Esophagus squamous epithelium (tissue), 5 donors: ENCODE measurements at places on chromosomes 13 and 19.

GRCh38 chr13:47249266-47249665, 352.4 kb upstream of the HTR2A start:
- DNase-seq, result no peak

DNA sequence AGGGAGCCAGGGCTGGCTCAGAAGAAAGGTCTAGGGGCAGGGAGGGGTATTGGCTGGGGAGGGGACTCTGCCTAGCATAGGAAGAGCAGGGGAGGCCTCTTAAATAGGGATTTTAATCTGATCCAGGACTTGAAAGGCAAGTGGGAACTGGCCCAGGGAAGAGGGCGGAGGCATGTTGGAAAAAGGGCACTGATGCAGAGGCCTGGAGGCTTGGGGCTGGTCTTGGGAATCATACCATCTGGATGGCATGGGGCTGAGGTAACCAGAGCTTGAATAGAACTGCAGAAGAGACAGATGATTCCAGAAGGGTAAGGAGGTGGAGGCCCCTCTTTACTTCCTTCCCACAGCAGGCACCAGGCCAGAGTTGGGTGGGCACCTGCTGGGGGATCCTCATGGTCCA, 29.1 kb downstream of the CERS4 start:
- no peak for DNase-seq

- DNase-seq, result no peak
Observed at GRCh38 chr19:8105471-8105870, 43.9 kb downstream of the FBN3 start.

DNA sequence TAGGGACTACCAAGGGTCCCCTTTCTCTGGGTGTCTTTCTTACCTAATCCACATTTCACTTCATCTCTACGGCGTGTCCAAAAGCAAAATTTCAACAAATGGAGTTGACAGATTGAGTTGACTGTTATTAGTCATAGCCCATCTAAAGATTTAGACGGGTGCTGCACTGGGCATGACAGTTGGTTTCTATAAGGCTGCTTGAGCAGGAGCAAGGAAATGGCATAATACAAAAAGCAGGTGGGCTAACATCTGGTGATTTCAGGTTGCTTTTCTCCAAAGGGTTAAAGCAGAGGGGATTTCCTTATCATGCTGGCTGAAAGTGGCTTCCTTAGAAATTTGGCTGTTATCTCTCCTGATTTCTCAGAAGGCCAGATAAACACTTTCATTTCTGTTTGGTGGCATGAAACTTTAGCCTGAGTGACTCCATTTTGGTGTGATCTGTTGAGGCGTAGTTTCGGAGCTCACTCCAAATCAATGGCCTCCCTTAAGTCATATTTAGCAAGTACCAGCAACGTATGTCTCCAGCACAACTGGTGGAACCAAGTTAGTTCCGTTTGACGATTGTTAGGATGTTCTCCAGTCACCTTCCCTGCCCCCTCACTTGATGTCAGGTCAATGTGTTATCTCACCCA, 440.4 kb downstream of the FGF9 start:
- no peak for DNase-seq

GRCh38 chr13:37640499-37640898, 41.9 kb upstream of the POSTN start:
- no peak for DNase-seq

DNA sequence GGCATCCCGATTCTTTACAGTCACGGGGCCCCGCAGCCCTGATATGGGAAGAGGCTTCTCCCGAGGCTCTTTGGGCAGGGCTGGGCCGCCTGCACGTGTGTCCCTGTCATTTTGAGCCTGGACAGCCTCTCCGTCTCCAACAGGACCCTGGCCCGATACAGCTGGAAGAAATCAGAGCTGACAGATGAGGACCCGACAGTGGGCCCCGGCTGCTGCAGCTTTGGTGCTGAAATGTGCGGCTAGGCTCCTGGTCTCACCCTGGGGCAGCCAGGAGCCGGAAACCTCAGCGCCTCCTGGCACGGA, 3.2 kb downstream of the PIAS4 start:
- no peak for DNase-seq

DNA sequence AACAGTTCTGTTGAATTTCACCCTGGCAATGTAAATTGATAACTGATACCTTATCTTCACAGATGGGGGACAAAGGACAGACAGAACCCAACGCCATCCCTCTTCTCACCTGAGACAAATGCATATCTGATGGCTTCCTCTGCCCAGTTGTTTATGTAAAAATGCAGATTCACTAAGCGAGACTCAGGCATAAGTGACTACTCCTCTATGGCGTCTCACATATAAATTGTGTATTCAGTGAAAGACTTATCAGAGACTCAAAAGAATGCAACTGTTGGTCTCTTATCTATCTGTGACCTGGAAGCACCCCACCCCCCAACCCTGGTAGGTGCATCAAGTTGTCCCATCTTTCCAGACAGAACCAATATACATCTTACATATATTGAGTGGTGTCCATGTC, 13.3 kb upstream of the CALM3 start:
- DNase-seq, result no peak

DNA sequence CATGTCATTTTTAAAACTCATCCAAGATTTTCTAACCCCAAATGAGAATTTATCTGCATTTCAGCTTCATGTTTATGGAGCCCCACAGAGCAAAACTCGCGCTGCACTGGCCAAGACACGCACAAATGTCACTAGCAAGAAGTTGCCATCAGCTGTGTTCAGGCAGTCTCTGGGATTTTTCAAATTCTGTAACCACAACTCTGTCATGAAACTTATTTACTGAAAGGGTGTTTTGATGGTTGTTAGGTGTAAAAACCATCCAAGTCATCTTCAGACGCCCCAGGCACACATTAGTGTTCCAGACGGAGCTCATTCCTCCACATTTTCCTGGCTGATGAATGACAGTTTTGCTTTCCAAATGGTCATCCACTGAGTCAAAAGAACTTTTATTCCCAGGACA, 63.4 kb downstream of the SLC7A1 start:
- DNase-seq, result no peak

DNA sequence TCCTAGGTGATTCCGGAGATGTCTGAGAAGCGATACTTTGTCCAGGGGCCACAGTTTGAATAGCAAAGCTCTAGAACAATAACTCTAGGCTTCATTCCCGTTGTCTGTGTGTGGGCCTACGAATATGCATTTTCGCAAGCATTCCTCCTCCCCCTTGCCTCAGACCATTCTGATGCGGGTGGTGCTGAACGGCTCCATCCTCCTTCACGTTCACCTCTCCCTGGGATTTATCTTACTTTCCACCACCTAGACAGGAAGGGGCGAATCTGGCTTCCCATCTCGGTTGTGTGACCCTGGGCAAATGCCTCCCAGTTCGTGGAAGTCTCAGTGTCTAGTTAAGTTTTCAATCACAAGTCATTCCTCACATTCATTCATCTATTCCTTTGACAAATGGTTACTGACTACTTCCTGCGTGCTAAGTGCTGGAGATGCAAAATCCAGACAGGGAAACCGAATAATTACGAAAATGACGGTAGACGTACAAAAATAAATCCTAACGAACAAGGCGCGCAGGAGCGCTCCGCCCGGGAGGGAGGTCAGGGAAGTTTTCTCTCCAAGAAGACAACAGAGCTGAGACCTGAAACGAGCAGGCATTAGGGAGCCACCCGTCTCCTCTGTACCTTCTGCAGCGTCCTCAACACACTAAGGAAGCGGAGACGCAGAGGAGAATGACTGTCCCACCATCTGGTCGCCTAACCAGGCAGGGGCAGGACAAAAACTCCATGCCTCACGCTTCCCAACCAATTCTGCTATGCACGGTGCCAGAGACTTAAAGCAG, 1.3 kb upstream of the CNOT3 start:
- DNase-seq, result no peak

- no peak for DNase-seq
Observed at GRCh38 chr13:114226699-114227323, 7.9 kb upstream of the CDC16 start.

DNA sequence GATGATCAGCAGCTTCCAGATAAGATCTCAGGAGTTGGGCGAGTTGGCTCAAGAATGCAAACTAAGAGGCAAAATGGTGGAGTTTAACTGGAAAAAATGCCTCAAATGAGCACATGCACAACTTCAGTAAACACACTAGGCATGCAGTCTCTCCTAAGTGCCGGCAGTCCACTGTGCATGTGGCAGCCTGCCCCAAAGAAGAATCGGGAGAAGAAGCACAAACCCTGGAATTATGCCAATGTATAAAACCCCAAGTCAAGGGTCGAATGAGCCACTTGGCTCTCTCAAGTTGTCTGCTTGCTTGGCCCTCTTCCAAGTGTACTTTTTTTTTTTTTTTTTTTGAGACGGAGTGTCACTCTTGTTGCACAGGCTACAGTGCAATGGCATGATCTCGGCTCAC, 53.3 kb upstream of the SLITRK1 start:
- DNase-seq, result no peak

- DNase-seq, result no peak
Observed at GRCh38 chr13:46176756-46177155, 5.2 kb downstream of the LCP1 start.

- no peak for DNase-seq
Observed at GRCh38 chr13:52399708-52400107, 6.3 kb downstream of the THSD1 start.

DNA sequence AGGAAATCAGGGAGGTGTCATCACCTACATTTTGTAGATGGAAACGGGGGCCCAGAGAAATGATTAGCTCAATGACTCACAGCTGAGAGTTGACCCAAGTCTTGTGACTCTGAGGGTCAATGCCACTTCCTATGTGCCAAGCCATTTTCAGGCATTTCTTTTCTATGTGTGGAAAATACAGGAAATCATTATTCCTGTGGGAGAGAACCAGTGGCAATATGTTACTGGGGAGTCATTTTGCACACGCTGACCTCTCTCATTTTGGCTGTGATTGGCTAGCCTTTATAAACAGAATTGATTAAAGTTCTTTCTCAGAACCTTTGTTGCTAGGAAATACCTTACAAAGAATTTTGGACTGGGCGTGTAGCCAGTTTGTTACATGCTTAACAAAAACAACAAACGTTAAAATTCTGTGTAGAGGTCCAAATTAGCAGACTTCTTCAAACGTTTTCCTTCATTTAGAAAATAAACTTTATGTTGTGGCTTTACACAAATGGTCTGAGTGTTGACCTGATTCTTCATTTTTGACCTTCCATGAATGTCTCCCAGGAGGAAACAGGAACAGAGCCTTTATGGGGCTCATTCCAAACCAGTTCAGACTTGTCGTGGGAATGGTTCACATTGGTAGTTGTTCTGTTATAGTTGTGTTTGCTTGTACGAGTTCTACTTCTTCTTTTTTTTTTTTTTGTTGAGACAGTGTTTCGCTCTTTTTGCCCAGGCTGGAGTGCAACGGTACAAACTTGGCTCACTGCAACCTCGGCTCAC, 11.4 kb downstream of the PCCA start:
- no peak for DNase-seq

- no peak for DNase-seq
Observed at GRCh38 chr19:4054441-4055208, 12.1 kb downstream of the ZBTB7A start.

DNA sequence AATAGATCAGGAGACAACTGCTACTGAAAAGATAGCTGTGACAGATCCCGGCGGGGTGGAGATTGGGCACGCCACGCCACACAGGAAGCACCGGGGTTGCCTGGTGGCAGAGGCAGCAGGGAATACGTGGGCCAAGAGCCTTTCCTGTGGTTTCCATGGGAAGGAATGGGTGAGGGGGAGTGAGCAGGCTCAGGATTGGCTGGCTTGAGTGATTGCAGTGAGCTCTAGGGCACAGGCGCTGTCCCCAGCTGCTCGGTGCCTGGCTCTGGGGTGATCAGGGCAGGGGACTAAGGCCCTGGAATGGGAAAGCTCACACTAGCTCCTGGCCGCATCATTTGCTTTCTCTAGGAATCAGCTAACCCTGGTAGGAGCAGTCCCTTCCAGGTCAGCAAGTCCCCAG, 166.1 kb downstream of the USP12 start:
- no peak for DNase-seq

GRCh38 chr13:100491164-100491842, 97.3 kb downstream of the GGACT start:
- no peak for DNase-seq

DNA sequence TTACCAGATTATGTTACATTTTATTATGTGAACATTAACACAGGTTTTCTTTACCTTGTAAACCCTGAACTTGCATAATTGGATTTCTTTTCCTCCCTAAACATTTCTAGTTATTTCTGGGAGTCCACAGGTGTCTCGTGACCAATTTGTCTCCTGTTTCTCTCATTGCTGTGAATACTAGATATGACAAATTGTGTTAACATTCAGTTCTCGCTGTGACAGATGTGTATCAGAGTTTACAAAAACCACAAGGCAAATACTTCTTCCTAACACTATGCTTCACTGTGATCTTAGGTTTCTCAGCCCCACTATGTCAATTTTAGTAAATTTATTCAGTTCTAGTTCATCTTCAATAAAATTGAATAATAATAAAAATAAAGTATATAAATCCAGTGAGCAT, 1554.9 kb downstream of the EFNB2 start:
- no peak for DNase-seq

- no peak for DNase-seq
Observed at GRCh38 chr13:33349288-33349985, 63.9 kb upstream of the STARD13 start.

DNA sequence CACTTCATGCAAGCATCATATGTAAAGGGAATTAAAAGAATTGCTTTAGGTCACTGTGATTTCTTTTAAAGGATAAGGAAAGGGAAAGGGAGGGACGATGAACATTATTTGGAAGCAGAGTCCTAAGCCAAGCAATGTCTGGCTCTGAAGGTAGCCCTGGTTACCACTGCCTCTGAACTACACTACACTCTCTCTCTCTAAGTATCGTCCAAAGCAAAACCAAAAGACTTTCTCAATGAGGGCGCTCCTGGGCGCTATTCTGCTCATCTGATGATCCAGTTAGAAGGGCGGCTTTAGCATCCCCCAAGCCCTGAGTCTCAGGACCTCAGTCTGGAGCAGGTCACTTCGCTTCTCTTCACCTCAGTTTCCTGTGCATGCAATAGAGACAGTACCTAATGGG, 26.2 kb downstream of the FOXO1 start:
- no peak for DNase-seq

- peak; percentile 23 for DNase-seq
Observed at GRCh38 chr19:47608969-47609905, at the start of gene BICRA. BICRA (plus strand) TSS chr19:47609134; CDS start chr19:47673575, 64,441 bp downstream.

GRCh38 chr13:113342820-113343691, 20.9 kb downstream of the GRTP1 start:
- DNase-seq, result no peak

GRCh38 chr19:56126983-56127780, 6.1 kb upstream of the ZNF787 start:
- DNase-seq, result no peak

- DNase-seq, result no peak
Observed at GRCh38 chr19:3914199-3914598, 18.7 kb upstream of the NMRK2 start.
